Smooth muscle cell of the umbilical artery (primary cell): ENCODE measurements at places on chromosomes 5 and 9. TPM values are rescaled to one million over a fixed set of nuclear protein-coding genes. Genes with fewer than 3 reads are reported as not detected.

NUTM2G gene
- total RNA-seq = not detected in 2 replicates

PTCH1 gene
- total RNA-seq = 3.8 and 5.9 TPM in 2 replicates

ADAMTSL2 gene
- 0.83 and 4.8 TPM in 2 replicates for total RNA-seq

OR13J1 gene
- not detected in 2 replicates for total RNA-seq

PTGER4 gene
- total RNA-seq = 1.5 and 2.7 TPM in 2 replicates

ADAMTSL1 gene
- 151 and 531 TPM in 2 replicates for total RNA-seq

FBP1 gene
- total RNA-seq = not detected in 2 replicates

BTNL9 gene
- not detected in 2 replicates for total RNA-seq

GPRIN1 gene
- 1.8 and 7.3 TPM in 2 replicates for total RNA-seq

LHX3 gene
- total RNA-seq = not detected in 2 replicates

FGF1 gene
- total RNA-seq = 3.3 and 12.5 TPM in 2 replicates

PURA gene
- 30.2 and 30.6 TPM in 2 replicates for total RNA-seq

NDUFB6 gene
- 32.0 and 44.2 TPM in 2 replicates for total RNA-seq

C9orf50 gene
- not detected in 2 replicates for total RNA-seq

RHOBTB3 gene
- total RNA-seq = 256 and 273 TPM in 2 replicates

FBP2 gene
- not detected in 2 replicates for total RNA-seq

C5orf52 gene
- total RNA-seq = not detected in 2 replicates

RGMB gene
- 28.5 and 83.9 TPM in 2 replicates for total RNA-seq

RMRP gene
- total RNA-seq = 680 and 5,299 TPM in 2 replicates

PTGR1 gene
- 46.6 and 60.8 TPM in 2 replicates for total RNA-seq

SH3RF2 gene
- 1.5 and 7.7 TPM in 2 replicates for total RNA-seq

SCGB3A2 gene
- not detected in 2 replicates for total RNA-seq

LTC4S gene
- total RNA-seq = 0.59 and 1.0 TPM in 2 replicates

SLC34A3 gene
- under 0.01 TPM in 1 of 2 replicates, not detected in the other for total RNA-seq

SLC28A3 gene
- total RNA-seq = 0.59 and 1.0 TPM in 2 replicates

NTRK2 gene
- under 0.01 TPM in 2 replicates for total RNA-seq

NIM1K gene
- 0.32 and 1.2 TPM in 2 replicates for total RNA-seq

PHYHD1 gene
- 2.1 and 3.4 TPM in 2 replicates for total RNA-seq

CHSY3 gene
- 43.7 and 53.7 TPM in 2 replicates for total RNA-seq

IFNW1 gene
- not detected in 2 replicates for total RNA-seq

TUT7 gene
- 43.7 and 51.8 TPM in 2 replicates for total RNA-seq

PCA3 gene
- total RNA-seq = not detected in 2 replicates

SLC46A2 gene
- not detected in 2 replicates for total RNA-seq

TLE1 gene
- total RNA-seq = 18.1 and 30.6 TPM in 2 replicates

PCDHB2 gene
- total RNA-seq = 0.59 and 0.74 TPM in 2 replicates

PTGES gene
- 6.3 and 162 TPM in 2 replicates for total RNA-seq

CA9 gene
- total RNA-seq = 3.6 and 8.1 TPM in 2 replicates

PHF24 gene
- total RNA-seq = 0.05 and 0.30 TPM in 2 replicates
